NCI-H1694 treated with DMSO at 0.1 percent for 48 hours (cell line): ENCODE measurements at places on chromosomes 12 and 14.

DNA sequence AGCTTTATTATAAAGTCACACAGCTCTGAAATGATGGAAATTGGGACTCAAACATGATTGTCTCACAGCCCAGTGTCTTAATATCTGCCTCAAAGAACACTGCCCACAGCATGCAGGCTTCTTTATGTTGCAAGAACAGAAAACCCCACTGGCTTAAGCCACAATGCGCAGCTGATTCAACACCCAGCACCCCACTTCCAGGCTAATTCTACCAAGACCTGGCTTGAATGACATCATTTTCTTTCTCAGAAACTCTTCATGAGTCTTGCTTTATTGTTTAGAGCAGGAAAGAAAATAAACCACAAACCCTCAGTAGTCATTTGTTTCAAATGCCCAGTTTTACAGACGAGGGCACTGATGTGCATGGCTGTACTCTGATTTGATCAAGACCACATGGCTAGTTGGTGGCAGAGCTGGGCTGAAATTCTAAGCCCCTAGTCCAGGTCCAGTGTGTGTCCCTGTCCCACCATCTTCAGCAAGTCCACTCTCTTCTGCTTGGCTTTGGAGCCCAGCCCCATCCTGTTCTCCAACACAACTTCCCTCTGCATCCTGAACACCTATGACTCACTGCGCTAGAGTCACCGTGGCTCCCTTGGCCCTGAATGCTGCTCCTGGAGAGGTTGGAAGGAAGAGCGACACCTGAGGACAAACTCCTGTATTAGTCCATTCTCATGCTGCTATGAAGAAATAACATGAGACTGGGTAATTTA lies 50.3 kb upstream of the SRSF5 start:
- no peak for DNase-seq

DNA sequence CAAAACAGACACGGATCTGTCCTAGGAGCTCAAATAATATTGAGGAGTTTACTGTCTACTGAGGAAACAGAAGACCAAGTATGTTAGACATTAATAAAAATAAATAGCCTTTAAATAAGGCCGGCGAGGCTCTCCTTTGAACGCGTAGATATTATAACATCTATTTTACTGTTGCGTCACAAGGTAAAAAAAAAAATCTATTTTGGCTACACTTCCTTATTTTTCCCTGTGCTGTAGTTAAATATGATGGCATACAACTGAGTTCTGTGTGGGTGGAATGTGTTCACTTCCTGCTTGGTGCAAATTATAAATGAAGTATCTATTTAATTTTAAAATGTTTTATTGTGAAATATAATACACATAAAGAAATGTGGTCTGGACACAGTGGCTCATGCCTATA lies 17.2 kb upstream of the RAD52 start:
- DNase-seq: no peak

DNA sequence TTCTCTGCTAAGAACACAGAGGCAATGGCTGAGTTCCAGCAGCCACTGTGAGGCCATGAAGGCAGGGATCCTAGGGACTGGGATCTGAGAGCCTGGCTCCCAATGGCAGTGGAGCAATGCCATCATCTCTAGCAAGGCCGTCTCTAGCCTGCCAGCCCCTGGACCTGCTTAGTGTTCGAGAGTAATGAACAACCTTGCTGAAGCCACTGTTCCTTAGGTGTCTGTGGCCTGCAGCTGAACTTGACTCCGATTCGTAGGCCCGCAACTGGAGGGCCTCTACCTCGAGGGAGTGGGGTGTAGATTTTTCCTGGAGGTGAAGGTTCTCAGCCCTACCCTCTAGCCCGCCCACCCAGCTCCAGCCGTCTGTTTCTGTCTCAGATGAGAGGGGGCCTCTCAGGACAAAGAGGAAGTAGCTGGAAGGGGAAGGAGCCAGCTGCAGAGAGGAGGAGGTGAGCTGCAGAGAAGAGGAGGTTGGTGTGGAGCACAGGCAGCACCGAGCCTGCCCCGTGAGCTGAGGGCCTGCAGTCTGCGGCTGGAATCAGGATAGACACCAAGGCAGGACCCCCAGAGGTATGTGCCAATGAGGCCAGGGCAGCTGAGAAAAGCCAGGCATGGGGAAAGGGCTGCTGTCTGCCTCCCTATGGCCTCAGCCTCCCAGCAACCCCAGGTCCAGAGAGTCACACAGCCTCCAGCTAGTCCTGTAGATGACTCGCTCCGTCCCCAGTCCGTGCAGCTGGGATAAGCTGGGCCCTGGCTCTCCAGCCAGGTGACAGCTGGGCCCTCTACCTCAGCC lies at the start of gene PLD4:
Gene PLD4, plus strand, starts transcription at position 459 of the 793 bp plus-strand sequence. CDS start 2,262 bp downstream, outside the sequence.
- no peak for DNase-seq

GRCh38 chr12:674272-674781 lies 11.1 kb upstream of the NINJ2 start:
- no peak for DNase-seq

GRCh38 chr14:89140326-89140725 lies 276.7 kb downstream of the FOXN3 start:
- no peak for DNase-seq

DNA sequence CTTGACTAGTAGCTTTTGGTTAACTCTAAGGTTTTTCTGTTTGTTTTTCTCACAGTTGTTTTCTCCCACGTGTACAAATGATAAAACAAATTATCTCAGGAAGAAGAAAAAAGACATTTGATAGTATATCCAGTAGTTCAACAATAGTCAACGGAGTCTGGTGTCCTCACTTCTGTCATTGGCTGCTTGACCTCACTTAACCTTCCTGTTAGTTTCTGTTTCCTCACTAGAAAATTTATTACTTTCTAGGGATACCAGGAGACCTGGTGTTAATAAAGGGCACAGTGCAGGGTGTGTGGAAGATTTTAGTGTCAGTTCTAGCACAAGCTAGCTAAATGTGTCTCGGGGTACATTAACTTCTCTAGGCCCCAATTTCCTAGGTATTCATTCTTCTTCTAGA lies 116.0 kb downstream of the PRKCH start:
- no peak for DNase-seq

- DNase-seq: no peak
These were observed 86.7 kb downstream of the BCL2L14 start for GRCh38 chr12:12157424-12157823.

- DNase-seq: no peak
These were observed 23.3 kb downstream of the RASAL1 start for GRCh38 chr12:113112043-113112899.

DNA sequence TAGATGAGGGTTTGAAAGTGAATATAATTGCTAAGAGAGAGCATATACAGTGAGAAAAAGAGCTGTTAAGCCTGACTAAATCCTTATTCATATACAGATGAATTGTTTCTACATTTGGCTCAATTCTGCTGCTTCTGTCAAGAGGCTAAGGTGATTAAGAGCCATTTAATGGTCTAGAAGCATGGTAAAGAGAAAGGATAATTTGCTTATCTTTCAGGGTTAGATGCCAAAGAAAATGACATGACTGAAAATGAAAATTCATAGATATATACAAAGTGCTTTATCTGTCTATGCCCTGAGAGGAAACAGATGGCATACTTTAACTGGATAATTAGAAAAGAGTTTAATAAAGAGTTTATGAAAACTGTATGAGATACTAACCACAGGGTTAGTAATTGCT lies 834.9 kb downstream of the SLC6A15 start:
- DNase-seq: no peak

DNA sequence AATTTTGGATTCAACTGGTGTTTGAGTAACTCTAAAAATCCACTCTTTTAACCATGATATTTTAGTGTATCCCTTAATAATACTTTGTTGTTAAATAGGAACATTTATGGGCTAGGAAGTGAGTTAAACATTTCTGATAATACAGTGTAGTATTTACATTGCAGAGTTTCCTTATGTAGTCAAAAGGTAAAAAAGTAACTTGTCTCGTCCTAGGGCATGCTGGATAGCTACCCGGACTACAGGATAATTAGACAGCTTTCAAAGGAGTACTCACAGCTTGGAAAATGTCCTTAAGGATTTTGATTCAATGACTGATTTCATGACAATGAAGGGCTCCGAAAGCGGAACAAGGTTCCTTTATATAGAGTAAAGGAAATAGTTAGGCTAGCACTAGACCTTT lies 14.5 kb upstream of the KITLG start:
- no peak for DNase-seq
